Activated CD4-positive, alpha-beta T cell treated with anti-CD3 and anti-CD28 coated beads, Interleukin-2, amount 10 ng/mL, durations not matched to agents 24 days and 14 days (primary cell): ENCODE measurements at places on chromosomes 3 and 15.

DNA sequence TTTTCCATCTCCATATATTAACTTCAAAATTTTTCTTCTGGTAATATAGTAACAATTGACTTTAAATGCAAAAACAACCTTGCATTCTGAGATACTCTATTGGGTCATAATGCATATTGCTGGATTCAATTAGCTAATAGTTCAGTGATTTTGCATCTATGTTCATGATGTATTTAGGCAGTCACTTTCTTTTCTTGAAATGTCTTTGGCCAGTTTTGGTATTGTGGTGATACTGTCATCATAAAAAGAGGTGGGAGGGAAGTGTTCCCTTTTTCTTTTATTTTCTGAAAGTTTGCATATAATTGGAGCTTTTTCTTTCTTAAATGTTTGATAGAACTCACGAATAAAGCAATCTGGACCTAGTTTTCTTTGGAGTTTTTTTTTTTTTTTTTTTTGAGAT, 67.4 kb upstream of the ZNF148 start:
- DNase-seq, result no peak

GRCh38 chr3:146800484-146800883, 195.3 kb upstream of the PLSCR5 start:
- DNase-seq, result no peak

- peak; percentile 78 for DNase-seq
These were observed 16.9 kb upstream of the SEMA4B start for GRCh38 chr15:90184119-90184785.

- DNase-seq, result no peak
These were observed 17.0 kb downstream of the RPSA start for GRCh38 chr3:39423436-39423970.

GRCh38 chr3:12681089-12681942, 17.4 kb upstream of the RAF1 start:
- DNase-seq, result no peak

DNA sequence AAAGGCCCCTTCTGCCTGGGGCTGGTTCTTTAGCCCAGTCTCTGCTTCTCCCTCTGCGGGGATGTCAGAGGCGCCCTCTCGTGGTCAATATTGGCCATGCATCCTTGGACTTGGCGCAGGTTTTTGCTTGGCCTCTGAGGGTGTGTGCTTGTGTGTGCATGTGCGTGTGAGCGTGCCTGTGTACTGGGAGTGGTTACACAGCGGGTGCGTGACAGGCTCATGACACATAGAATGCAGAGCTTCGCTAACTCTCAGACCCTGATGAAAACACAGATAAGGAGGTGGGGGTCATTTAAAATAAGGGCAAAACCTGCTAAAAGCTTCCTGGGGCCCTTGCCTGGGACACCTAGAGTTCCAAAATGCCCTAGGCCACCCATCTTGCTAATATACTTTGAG, 160.9 kb downstream of the SMAD6 start:
- peak; percentile 93 for DNase-seq
